ENCODE measurements at places on chromosomes 16 and 17.

GRCh38 chr17:49977463-49978389 is 8.7 kb downstream of the DLX4 start:
- no peak for DNase-seq

GRCh38 chr17:43674394-43674793 is 12.7 kb upstream of the MEOX1 start:
- DNase-seq = no peak

DNA sequence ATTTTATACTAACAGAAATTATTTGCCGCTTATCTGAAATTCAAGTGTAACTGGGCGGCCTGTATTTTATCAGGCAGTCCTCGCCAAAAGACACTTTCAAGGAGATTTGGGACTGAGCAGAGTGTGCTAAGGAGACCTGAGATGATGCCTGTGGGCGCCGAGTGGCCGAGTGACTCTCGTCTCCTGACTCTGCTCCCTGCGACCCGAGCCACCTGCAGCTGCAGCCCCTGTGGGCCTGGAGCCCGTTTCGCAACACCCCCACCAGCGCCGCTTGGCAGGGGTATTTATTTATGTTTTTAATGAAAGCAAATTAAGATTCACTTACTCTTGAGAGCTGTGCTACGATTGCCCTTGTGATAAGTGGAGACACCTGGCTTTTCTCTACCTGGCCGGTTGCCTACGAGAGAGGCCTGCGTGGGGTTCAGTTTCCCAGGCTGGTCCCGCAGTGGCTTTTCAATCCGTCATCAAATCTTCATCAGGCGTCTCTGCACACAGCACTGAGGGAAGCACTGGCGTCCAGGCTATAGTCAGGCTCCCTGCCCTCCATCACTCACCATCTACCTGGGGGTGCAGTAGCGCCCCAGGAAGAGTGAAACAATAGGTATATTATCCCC is 124.0 kb downstream of the SEC14L1 start:
- no peak for DNase-seq

DNA sequence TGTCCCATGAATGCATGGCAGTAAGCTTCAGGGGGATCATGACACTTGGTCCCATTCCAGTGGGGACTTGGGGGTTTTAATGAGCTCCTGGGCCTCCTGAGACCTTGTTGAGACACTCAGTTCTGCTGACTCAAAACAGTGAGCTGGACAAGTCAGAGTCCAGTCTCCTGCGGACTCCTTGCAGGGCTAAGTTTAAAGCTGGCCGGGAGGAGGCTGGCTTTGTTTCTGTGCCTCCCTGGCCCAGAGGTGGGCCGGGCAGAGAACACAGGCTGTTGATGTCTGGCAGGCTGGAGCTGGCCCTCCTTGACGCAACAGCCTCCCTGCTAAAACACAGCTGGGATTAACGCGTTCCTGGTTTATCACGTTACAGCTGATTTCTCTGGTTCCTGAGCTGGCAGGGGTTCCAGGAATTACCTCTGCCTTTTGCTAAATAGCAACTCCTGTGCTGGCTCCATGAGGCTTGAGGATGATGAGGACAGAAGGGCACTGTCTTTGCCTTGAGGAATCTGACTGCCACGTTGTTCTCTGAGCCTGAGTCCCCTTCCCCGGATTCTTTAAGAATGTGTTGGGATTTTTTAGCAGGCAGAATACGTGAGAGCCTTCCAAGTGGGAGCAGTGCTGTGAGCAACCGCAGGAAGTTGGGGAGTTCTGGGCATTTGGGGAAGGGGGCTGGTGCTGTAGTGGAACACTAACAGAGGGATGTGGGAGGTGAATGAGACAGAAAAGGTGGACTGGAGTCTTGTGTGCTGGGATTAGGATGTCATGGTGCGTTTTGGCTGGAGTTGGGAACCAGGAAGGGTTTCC is 2.0 kb downstream of the GPT2 start:
- DNase-seq = no peak

DNA sequence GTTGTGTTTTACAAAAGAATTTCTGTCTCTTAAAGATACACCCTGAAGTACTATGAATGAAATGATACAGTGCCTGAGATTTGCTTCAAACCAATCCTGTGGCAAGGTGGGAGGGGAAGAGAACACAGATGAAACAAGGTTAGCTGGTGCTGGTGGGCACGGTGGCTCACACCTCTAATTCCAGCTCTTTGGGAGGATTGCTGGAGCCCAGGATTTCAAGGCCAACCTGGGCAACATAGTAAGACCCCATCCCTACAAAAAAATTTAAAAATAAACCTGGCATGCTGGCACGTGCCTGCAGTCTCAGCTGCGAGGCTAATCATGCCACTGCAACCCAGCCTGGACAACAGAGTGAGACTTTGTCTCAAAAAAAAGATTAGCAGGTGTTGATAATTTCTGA is 67.3 kb upstream of the FA2H start:
- no peak for DNase-seq

DNA sequence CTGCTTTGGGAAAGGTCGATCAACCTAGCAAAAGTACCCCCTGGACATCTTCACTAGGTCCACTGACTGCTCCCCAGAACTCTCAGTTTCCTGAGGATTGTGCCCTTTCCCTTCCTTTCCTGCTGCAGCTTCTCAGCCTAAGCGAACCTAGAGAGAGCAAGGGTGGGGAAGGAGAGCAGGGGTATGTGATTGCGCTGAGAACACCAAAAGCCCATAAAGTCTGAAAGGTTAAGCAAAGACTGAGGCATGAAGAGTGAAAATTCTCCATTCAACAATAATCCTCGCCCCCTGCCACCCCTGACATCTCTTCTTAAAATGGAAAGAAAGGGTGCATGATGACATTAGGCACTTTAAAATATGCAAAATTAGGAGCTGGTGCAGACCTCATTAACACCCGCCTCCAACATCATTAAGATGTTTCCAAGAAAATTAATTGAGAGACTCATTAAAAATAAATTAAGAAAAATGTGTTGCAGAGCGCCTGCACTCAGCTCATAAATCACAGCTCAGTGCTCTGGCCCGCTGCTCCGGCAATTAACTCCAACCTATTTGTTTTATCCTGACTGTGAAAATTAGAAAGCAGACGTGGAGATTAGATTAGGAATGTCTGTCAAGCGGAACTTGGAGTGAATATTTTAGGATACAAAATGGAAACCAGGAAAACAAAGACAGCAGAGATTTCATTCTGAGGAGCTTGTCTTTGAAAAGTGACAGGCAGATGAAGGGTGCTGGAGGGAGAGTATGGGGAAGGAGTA is 49.1 kb upstream of the PMFBP1 start:
- DNase-seq = no peak

DNA sequence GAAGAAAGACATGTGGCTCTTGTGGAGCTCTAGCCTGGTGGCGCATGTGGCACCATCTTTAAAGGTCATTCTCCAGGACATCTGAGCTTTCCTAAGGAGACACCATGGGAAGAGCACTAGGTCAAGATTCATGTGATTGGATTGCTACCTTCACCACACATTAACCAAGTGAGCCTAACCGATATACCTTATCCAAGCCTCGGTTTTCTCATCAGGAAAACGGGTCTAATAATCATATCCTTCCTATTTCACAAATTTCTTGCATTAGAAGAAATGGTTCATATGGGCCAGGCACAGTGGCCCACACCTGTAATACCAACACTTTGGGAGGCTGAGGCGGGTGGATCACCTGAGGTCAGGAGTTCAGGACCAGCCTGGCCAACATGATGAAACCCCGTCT is 58.3 kb downstream of the TMEM186 start:
- DNase-seq = no peak

GRCh38 chr16:28319476-28320022 is 27.2 kb downstream of the SBK1 start:
- DNase-seq = no peak

DNA sequence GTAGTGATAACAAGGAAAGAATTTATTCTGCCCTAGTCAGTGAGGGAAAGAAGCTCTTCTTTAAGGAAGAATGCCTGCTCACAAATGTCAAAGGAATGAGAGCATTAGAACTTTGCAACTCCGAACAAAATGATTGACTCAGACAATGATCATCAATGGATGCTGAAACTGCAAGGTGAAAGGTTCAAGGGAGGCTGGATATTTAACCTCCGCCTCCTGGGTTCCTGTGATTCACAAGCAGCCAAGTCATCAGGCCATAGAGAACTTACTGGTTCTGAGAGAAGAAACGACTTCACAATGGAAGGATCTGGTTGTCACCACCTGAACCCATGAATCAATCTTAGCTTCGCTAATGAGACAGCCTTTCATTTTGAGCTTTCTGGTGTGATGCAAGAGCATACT is 16.0 kb upstream of the SCNN1B start:
- DNase-seq = no peak

GRCh38 chr16:68344252-68344651 is 33.4 kb downstream of the PRMT7 start:
- no peak for DNase-seq

GRCh38 chr17:8868529-8868951 is 1.1 kb upstream of the PIK3R6 start:
- DNase-seq = no peak

DNA sequence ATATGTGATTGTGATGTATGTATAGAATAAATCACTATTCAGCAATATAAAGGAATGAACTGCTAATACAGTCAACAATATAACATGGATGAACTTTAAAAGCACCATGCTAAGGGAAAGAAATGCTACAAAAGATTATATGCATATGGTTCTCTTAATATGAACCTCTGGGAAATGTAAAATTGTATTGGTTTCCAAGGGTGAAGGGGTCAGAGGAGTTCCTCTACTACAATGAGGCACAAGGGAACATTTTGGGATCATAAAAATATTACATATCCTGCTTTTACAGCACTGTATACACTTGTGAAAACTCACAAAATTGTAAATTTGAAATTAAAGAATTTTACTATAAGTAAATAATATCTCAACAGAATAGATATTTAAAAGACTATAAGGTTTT is 111.4 kb downstream of the CA10 start:
- no peak for DNase-seq

- no peak for DNase-seq
These were observed 45.9 kb downstream of the RPH3AL start for GRCh38 chr17:306536-307294.

- DNase-seq = no peak
These were observed 330.7 kb downstream of the KIF2B start for GRCh38 chr17:54153423-54153822.

DNA sequence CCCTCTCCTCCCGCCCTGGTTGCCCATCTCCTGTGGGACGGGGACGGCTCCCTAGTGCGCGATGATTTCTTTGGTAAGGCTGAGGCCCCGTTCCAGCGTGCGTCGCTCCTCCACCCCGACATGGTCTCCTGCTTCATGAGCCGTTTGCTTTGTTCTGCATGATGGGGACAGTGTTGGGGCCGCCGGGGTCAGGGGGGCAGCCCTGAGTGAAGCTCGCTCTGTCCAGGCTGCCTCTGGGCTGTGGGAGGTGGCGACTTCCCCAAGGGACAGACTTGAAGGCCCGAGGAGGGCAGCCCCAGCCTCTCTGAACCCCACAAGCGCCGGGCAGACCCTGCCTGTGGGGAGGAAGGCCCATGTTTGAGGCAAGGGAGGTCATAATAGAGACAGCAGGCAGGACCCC is 12.4 kb downstream of the NME3 start:
- DNase-seq = no peak

- DNase-seq = no peak
These were observed 2.5 kb downstream of the VAMP2 start for GRCh38 chr17:8160224-8160577.

GRCh38 chr16:10300905-10301304 is 85.0 kb upstream of the ATF7IP2 start:
- DNase-seq = no peak

DNA sequence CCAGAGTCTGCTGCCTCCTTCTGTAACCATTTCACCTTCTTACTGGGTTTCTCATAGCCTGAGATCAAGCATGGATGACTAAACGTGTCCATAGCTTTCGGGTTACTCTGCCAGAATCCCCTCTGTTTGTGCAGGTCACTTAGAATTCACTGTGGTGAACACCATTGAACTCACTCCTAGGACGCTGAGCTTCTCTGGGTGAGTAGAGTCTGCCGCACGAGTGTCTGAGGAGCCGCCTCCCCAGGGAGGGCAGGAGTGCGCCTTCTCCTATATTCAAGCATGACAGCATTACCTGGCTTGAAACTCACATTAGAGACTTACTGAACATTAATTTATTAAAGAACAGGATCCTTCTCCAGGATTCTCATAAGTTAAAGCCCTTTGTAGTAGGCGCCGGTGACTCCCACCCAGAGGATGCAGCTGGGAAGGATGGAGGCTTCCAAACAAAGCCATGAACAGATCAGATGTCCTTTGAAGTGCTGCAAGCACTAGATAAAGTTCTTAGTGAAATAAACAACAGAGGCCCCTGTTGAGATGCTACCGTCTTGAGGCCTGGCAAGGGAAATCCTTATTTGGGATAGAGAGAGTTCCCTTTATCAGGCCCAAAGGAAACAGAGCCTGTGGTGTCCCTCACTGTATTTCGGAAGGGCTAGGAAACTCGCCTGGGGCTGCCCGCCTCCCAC is 144.6 kb upstream of the PLCG2 start:
- no peak for DNase-seq

GRCh38 chr17:60952747-60953146 is 275.1 kb downstream of the BCAS3 start:
- no peak for DNase-seq

DNA sequence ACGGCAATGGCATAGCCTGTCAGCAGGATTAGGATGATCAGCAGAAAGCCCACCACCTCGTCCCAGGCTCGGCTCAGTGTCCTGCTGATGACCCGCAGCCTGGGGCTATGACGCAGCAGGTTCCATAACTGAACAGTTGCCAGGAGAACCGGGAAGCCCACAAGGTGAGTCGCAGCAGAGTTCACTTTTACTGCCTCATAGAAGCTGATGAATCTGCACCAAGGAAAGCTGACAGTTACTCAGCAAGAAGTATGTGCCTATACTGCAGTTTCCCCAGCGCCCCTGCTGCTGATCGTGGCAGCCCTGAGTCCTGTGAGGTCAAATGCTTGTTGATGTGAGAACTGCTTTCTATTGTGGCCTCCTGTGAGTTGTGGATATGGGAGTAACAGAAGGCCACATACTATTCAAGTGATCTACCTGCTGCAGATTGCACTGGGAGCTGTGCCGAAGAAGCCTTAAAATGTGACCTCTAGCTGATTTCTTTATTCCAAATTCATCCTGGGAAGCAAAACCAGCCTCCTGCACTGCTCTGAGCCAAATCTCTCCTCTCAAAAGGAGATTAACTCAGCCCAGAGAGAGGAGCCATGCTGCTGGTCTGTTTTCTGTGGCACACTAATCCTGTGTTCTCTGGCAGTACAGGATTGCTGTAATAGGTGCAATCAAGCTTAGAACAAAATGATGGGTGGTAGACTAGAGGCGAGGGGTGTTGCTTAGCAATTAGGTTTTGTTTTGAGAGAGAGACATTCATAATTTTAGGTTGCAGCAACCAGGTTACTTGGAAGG is 38.8 kb downstream of the IST1 start:
- no peak for DNase-seq

DNA sequence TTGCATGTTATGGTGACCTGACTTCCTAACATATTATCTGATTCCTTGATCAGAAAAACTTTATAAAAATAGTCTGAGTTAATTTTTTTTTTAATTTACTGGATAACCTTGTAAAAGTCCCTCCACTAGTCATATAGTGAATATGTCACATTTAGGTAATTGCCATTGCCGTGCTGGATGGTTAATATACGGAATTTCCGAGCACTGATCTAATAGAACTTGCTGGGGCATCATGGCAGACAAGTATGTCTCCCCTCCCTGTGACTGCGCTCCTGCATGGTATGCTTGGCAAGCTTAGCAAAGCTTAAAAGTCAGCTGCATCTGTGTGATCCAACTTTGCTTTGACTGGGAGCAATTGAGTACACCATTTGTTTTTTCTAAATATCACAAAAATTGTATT is 239.4 kb upstream of the TBX2 start:
- DNase-seq = no peak

Measured in stimulated activated CD8-positive, alpha-beta memory T cell treated with anti-CD3 and anti-CD28 coated beads, Interleukin-2, amount 100 ng/mL, for 1 hour (primary cell).